Activated CD8-positive, alpha-beta T cell treated with anti-CD3 and anti-CD28 coated beads, Interleukin-2, amount 10 ng/mL, durations not matched to agents 7 days and 5 days (primary cell): ENCODE measurements at places on chromosomes 5 and 9.

- peaks cover 37% of the 10 kb centered on the region for H3K4me1 ChIP-seq
- peak overlapping the region; percentile 74 for H3K27ac ChIP-seq
- no peak for DNase-seq
- no peak overlapping the region for H3K4me3 ChIP-seq
- peaks cover 2% of the 10 kb centered on the region for H3K36me3 ChIP-seq
These were observed 247.2 kb upstream of the EFNA5 start for GRCh38 chr5:107917983-107918382.

GRCh38 chr5:59609501-59610265 lies 283.8 kb downstream of the PDE4D start:
- no peaks in the 10 kb centered on the region for H3K36me3 ChIP-seq
- H3K27ac ChIP-seq = no peak overlapping the region
- peaks cover 10% of the 10 kb centered on the region for H3K27me3 ChIP-seq
- H3K4me3 ChIP-seq = no peak overlapping the region
- H3K4me1 ChIP-seq = peaks cover 18% of the 10 kb centered on the region
- DNase-seq = no peak

DNA sequence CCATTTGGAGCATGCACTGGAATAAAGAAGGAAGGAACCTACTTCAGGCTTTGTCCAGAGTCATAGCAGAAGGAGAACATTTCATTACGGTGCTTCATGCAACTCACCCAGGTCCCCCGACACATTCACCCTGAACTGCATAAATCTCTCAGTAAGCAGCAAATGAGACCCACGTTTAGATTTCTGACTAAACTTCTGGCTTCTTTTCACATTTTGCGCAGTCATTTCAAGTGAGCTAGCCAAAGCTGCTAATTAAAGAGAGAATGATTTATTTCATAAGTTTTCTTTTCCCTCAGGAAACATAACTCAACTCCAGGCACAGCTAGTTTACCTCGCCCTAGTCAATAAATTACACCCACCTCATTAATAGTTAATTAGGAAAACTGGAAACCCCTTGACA lies 88.6 kb upstream of the GAS1 start:
- no peaks in the 10 kb centered on the region for H3K4me1 ChIP-seq
- H3K36me3 ChIP-seq = no peaks in the 10 kb centered on the region
- H3K4me3 ChIP-seq = no peak overlapping the region

DNA sequence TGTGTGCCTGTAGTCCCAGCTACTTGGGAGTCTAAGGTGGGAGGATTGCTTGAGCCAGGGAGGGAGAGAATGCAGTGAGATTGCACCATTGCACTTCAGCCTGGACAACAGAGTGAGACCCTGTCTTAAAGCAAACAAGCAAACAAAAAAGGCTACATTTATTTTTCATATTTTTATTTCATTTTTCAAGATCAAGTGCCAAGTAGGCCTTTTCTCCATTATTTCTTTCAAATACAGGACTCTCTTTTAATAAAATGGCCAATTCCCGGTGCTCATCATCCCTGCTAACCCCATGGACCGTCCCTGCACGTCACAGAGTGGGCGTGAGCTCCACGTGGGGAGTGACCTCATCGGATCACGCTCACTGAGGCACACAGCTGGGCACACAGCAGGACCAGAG lies 9.3 kb upstream of the GBGT1 start:
- no peak for DNase-seq
- no peak overlapping the region for H3K4me3 ChIP-seq
- H3K27me3 ChIP-seq = peaks cover 21% of the 10 kb centered on the region
- H3K4me1 ChIP-seq = no peaks in the 10 kb centered on the region

DNA sequence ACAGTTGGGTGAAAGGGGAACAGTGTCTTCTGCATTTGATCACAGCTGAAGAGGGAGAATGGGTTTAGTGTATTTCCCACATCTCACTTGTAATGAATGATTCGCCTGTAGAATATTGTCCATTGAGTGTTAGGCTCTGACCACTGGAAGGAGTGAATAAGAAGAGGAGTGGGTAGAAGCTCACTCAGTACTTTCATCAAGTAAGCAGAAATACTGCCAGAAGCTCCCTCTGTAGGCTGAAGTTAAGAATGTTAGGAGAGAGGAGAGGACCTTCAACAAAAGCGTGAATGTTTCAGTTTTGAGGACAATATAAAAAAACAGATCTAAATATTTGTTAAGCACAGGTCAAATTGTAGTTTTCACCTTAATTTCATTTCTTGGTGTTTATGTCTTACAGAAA lies 27.5 kb downstream of the FSD1L start:
- peaks cover 3% of the 10 kb centered on the region for H3K36me3 ChIP-seq
- DNase-seq = no peak
- no peak overlapping the region for H3K4me3 ChIP-seq
- H3K27ac ChIP-seq = no peak overlapping the region

- no peaks in the 10 kb centered on the region for H3K4me1 ChIP-seq
- no peak overlapping the region for H3K27ac ChIP-seq
- no peaks in the 10 kb centered on the region for H3K36me3 ChIP-seq
- no peak for DNase-seq
- no peaks in the 10 kb centered on the region for H3K27me3 ChIP-seq
- no peak overlapping the region for H3K4me3 ChIP-seq
These were observed 148.2 kb downstream of the COX7C start for GRCh38 chr5:86765778-86766502.

DNA sequence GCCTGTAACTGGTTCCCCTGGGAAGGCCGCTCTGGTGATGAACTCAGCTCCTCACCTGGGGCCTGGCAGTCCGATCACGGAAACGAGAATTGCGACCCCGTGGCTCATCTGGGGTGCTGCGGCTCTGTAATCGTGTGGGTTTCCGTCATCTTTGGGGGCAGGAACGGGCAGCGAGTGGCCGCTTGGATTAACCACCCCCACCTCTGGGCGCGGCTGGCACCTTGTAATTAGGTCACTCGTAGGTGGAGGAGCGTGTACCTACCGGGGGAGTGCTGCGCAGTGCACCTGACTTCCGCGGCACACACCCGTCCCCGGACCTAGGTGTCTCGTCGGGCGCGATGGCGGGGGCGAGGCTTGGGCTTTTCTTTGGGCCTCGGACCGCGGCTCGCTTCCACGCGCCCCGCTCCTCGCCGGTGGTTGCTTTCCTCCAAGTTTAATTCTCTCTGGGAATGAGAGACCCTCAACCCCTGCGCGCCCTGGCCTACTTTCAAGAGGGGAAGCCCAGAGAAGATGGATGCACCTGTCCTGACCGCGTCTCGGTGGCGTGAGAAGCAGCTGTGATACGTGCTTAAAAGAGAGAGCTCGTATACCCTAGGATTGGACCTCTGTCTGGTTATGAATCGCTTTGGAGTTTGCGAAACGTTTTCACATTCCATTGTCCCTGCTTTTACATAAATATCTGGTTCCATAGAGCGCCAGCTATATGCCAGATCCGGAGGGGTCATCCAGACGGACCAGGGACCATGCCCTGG lies 744 bp upstream of the PPP2CA start:
- peaks cover 29% of the 10 kb centered on the region for H3K36me3 ChIP-seq
- no peaks in the 10 kb centered on the region for H3K27me3 ChIP-seq
- H3K4me3 ChIP-seq = peak overlapping the region; percentile 96
- peaks cover 36% of the 10 kb centered on the region for H3K4me1 ChIP-seq
- peak; percentile 82 for DNase-seq
- H3K27ac ChIP-seq = peak overlapping the region; percentile 99

DNA sequence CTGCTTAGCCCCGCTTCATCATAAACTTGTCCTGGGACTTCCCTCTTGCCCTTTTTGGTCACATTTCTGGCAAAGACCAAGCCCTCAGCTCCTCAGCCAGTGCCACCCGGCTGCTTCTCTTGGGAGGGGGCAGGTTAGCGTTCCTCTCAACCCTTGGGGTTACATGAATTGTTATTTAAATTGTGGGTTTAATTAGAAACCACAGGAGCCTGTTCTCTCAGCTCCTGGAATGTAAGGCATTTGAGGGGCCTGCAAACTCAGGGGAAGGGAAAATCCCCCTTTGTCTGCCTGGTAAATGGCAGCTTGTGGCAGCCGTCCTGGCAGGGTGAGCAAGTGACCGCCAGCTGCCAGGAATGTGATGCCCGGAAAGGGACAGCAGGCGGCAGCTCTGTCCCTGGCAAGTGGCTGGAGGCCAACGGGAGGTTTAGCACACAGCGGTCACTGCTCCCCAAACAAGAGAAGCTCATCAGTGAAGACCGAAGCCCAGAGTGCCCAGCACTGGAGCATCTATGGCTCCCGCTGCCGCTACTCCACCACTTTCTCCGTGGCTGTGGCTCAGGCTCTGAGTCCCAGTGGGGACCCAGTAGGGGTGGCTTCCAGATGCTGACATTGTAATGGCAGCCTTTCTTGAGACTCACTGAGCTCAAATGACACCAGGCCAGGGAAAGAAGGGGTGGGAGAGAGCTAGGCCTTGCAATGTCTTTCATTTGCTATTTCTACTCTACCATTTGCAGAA lies 51.7 kb downstream of the SHB start:
- H3K27me3 ChIP-seq = peaks cover 3% of the 10 kb centered on the region
- H3K36me3 ChIP-seq = no peaks in the 10 kb centered on the region
- no peak for DNase-seq
- peaks cover 4% of the 10 kb centered on the region for H3K4me1 ChIP-seq
- no peak overlapping the region for H3K4me3 ChIP-seq
- no peak overlapping the region for H3K27ac ChIP-seq

DNA sequence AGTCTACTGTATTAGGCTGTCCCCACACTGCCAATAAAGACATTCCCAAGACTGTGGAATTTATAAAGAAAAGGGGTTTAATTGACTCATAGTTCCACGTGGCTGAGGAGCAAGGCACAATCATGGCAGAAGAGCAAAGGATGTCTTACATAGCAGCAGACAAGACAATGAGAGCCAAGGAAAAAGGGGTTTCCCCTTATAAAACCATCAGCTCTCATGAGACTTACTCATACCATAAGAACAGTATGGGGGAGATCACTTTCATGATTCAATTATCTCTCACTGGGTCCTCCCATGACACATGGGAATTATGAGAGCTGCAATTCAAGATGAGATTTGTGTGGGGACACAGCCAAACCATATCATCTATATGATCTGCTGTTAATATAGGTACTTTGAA lies 14.8 kb upstream of the FSTL4 start:
- H3K4me3 ChIP-seq = no peak overlapping the region
- no peak overlapping the region for H3K27ac ChIP-seq
- H3K27me3 ChIP-seq = peaks cover 39% of the 10 kb centered on the region
- DNase-seq = no peak
- H3K4me1 ChIP-seq = no peaks in the 10 kb centered on the region
